ENCODE measurements at places on chromosomes 7 and 10. TPM values are rescaled to one million over a fixed set of nuclear protein-coding genes. Genes with fewer than 3 reads are reported as not detected.

The GRM3 gene
- not detected for total RNA-seq

GRCh38 chr10:103598654-103599115, 105.2 kb downstream of the NEURL1 start:
- peak; percentile 64 for ATAC-seq

DNA sequence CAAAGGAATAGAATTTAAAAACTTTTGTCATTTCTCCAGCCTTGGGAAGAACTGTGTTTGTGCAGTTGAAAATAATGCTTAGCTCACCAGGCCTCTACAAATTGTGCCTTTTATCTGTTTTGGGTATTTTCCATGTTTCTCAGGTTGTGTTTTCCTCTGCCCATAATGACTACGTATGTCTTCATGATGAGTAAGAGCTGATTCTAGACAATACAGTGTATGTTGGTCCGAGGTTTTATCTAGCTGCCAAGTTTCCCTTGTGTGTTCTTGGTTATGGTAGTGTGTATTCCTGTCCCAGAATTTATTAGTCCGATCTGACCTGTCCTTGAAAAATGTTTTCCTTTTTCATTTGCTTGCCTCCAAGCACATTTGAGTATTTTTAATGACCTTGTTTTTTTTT, 83.7 kb upstream of the GLCCI1 start:
- ATAC-seq, result no peak

The ZNF25 gene
- total RNA-seq, result 2.8 TPM

DNA sequence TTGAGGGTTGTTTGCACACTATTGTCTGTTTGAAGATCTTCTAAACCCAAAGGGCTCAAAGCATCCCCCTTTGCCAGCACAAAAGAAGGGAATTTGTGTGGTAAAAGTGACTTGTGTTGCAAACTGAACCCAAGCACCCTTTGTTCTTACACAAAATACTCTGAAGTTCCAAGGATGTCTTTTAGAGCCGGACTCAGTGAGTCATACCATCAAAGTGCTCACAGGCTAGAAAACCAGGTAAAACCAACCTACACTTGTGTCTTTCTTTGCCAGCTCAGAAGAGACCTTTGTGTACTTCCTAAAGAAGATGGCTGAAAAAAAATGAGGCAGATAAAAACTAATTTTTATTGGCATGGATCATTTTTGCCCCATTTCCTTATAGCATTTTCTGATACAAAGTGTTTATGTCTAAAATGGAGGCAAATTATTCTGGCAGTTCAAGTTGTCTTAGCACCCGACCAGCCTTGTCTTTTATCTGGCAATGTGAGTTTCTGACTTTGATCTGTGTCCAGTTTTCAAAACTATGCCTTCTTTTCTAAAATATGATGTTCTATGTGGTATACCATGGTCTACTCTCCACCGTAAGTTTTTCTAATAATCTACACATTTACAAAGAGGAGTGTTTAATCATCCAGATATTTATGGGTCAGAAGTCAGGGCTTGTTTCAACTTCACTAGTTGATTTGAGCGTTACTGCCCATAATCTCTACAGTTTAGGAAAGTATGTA, 128.4 kb upstream of the FZD1 start:
- ATAC-seq, result no peak

DNA sequence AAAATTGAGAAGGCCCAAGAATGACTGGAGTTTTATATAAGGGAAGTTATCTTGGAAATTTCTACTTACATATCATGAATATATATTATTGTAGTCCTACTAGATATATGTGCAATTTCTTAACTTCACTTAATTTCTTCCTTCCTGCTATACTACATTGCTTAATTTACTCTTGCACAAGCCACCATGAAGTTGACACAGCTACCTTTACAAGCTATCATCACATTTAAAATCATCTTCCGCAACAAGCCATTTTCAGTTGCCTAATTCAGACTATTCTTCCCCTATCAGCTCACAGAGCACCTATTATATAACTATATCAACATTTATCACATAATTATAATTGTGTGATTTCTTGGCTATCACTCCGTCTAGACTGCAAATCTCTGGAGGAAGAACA, 418.4 kb downstream of the PARD3 start:
- ATAC-seq, result no peak

DNA sequence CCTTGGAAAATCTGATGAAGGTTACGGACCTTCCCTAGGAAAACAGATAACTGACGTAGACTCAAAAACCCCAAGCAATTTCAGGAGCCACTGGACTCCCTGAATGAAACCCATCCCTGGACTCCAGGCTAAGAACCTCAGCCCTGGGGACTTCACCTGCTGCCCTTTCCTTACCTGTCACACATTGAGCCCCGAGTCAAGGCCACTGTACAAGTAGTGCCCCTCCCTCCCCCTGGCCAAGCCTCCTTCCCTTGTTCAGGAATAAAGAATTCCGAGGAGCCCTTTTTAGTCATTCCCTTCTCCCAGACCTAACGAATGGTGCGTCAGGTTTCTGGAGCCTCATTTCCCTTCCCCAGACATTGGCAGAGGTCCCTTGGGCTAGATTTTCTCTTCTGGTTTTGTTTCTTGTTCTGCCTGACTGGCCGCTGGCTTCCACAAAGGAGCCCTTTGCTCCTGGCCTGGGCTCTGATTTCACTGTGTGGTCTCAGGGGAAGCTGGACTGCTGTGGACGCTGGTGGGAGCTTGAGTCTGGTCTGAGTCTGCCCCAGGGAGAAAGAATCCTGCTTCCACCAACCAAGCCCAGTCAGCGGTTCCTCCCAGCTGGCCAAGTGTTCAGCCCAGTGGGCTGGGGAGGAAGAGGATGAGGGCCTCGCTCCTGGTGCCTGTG, 31.7 kb downstream of the ZNF775 start:
- no peak for ATAC-seq

GRCh38 chr7:139241258-139241657, 10.2 kb downstream of the UBN2 start:
- no peak for ATAC-seq

The VGF gene
- total RNA-seq, result not detected

- no peak for ATAC-seq
Observed at GRCh38 chr10:15754937-15755336, 35.2 kb upstream of the ITGA8 start.

GRCh38 chr7:75667938-75668337, 70.8 kb downstream of the HIP1 start:
- ATAC-seq, result no peak

DNA sequence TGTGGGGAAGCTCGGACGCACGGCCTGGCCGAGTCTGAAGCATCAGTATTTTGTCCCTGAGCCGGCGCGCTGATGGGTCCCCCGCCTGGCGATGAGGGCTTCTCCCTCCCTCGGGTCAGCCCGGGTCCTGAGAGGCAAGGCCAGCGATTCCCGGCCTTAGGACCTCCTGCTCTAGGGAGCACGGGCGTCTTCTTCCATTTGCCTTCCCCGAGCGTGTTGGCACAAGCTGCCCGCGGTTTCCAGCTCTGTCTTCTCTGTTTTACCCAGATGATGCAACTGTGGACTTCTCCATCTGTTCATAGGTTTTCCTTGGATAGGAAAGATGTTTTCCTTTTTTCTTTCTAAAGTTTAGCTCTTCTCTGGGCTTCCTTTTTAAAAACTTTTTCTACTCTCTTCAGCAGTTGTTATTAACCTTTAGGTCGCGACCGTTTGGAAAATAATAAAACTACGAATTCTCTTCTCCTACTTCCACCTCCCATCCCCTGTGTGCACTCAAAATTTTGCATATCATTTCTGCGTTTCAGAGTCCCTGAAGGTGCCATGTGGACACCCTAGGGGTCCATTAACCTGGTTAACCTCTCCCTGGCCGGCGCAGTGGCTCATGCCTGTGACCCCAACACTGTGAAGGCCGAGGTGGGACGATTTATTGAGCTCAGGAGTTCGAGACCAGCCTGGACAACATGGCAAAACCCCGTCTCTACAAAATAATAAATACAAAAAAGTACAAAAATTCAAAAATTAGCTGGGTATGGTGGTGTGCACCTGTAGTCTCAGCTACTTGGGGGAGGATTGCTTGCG, 1.4 kb upstream of the SLC25A28 start:
- ATAC-seq, result peak; percentile 41

GRCh38 chr10:129096065-129096984, 370.7 kb upstream of the MGMT start:
- ATAC-seq, result no peak

DNA sequence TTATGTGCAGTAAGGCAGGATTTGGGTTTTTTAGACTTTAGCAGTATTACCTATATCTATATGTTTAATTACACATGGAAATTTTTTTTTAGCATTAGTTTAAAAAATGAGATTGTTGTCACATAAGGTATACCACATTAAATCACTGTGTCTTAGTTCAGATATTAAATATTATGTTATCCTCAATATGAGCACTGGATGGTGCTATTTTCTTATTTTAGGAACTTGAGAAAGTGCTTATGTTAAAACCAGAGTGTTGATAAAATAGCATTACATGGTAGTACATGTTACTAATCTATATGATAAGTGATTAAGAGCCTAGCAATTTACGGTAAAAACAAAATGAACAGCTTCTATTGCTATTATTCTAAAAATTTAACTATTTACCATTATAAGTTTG, 28.8 kb downstream of the MIOS start:
- ATAC-seq, result no peak
